Cardiac fibroblast (primary cell): ENCODE measurements at places on chromosomes 6 and 20.
A peak's percentile ranks its signal among the peaks of the same experiment; 100 is the strongest.

GRCh38 chr6:12009876-12010634, 2.1 kb upstream of the HIVEP1 start:
- DNase-seq, result peak; percentile 84

GRCh38 chr20:32052778-32053362, 828 bp downstream of the HCK start:
- DNase-seq, result no peak

GRCh38 chr20:38269040-38269439, 8.5 kb upstream of the KIAA1755 start:
- DNase-seq, result no peak

- DNase-seq, result no peak
Observed at GRCh38 chr20:17556837-17557674, 12.8 kb upstream of the DSTN start.

- DNase-seq, result no peak
Observed at GRCh38 chr20:14616003-14616402, 278.6 kb upstream of the FLRT3 start.

DNA sequence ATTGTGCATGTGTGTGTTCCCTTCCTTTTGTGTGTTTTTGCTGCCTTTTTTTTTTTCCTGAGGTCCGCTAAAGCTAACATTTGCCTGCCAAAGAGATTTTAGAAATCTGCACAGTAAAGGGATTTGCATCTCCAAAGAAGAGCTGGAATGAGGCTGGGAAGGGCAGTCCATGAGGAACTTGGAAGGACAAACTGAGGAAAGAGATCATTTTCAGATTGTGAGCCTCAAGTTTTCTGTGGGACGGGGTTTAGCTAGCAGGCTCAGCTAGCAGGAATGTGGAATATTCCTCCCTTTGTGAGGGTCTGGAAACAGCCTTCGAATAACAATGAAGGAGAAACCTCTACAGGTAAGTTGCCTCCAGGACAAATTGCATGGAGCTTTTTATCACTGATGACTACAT, 3.8 kb downstream of the INSM1 start:
- no peak for DNase-seq

GRCh38 chr6:155710704-155711103, 255.1 kb upstream of the NOX3 start:
- no peak for DNase-seq

DNA sequence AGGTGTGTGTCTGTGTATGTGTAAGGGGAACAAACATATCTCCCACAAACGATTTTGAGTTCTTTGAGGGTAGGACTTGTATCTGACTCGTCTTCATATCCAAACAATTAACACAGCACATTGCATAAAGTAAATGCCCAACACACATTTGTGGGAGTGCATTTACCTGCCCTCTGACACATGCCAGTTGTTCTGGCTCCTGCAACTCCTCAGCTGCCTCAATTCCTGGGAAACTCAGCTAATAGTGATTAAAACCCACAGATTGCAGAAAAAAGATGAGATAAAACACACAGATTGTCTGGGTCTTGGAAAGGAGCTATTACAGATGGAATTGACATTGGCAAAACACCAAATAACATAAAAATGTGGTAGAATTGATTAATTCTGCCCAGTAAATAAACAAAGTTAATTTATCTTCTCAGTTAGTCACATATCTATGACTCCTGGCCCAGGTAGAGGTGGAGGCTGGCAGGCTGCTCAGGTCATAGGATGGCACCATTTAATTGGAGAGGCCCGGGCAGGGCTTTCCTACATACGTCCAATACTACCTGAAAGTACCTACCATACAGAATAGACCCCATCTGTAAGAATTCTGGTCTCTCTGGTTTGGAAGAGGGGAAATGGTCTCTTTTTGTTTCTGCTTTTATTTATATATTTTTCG, 71.5 kb upstream of the IFNGR1 start:
- no peak for DNase-seq

GRCh38 chr20:57131077-57131476, 135.4 kb downstream of the BMP7 start:
- DNase-seq, result no peak

GRCh38 chr20:2163312-2163711, 61.7 kb downstream of the STK35 start:
- DNase-seq, result no peak

GRCh38 chr6:73929405-73929804, 233.4 kb downstream of the CD109 start:
- DNase-seq, result no peak

- DNase-seq, result peak; percentile 25
Observed at GRCh38 chr6:45049188-45049843, 278.8 kb upstream of the RUNX2 start.

DNA sequence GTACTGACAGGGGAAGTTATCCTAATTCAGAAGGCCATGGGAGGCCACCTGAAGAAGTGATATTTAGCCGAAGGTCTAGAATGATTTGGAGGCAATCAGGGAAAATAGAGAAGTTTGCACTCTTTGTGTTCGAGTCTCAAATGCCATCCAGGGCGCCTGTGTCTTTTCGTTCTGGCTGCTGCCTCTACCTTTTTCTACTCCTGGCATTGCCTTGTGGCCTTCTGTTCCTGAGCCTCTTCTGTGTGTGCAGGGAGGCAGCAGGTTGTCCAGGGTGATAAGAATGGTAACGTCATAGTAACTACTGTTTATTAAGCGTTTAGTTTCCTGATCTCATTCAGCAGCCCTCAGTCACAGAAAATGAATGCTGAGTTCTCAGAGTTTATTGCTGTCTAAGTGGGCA, 252.1 kb downstream of the FARS2 start:
- no peak for DNase-seq

DNA sequence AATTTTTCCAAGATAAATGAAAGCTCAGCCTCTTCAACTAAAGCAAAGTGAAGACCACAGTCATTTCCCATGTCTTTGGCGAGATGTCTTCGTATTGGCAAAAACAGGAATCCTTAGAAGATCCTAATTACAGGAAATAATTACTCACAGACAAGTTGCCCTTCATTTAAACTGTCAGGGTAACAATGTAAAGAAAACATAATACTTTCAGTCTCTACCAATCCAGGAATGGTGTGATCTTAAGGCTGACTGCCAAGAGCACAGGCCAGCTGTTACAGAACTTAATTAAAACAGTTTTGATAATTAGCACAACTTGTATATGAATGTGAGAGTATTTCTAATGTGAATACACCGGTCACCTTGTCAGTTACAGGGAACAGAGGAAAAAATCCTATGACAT, 292.2 kb downstream of the PACRG start:
- no peak for DNase-seq

GRCh38 chr6:32092760-32093497, 16.2 kb downstream of the TNXB start:
- peak; percentile 90 for DNase-seq

- DNase-seq, result no peak
Observed at GRCh38 chr6:93523365-93523764, 104.0 kb upstream of the EPHA7 start.

DNA sequence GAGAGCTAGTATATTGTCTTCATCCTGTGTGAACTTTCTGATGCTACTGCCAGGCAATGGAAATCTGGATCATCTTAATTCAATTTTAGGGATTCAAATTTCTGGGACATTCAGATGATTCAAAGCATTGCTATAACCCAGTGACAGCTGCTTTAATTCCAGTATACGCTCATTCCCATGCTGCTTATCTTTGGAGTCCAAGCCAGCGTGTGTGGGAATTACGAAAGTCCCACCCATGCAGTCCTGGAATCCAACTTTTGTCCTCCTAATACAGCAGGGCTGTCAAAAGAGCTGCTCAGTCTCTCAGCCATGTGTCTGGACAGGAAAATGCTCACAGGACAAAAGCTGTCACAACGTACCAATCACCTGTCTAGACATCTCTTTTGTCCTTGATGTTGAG, 219.8 kb downstream of the LAMA2 start:
- DNase-seq, result peak; percentile 73

- DNase-seq, result no peak
Observed at GRCh38 chr6:56795466-56796195, 152.9 kb upstream of the DST start.

DNA sequence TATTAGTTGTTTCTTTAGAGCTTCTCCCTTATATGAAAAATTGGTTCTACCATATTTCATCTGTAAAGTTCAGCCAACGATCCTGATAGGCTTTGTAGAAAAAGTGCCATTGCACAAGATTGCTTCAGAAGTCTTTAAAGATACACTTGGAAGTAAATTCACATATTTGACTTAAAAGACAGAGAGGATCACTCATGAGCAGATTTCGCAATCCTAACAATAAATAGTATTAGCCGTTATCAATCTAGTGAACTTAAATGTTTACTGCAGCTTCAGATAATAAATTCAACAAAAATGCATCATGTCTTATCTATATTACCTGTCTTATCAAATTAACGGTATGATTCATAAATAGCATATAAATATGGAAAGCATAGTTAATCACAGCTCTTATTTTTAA, 8.7 kb upstream of the SLC17A4 start:
- no peak for DNase-seq

DNA sequence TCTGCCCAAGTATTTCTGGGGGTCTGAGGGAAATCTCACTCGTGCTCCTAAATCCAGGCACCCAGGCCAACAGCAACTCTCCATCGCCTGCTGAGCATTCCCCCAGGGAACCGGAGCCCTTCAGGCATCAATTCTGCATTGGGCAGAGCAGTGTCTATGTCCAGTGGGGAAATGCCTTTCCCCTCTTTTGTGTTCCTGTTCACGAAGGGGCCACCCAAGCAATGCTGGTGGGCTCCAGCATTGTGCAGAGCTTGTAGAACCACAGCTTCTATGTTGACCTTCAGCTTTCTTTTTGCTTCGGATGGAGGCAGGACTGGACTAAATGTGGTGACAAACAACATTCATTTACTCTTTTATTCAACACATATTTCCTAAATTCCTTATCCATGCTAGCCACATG, 27.2 kb upstream of the DDR1 start:
- no peak for DNase-seq

- no peak for DNase-seq
Observed at GRCh38 chr6:54204921-54205591, 93.8 kb downstream of the MLIP start.

GRCh38 chr6:162688751-162689345, 38.7 kb downstream of the PRKN start:
- DNase-seq, result no peak

DNA sequence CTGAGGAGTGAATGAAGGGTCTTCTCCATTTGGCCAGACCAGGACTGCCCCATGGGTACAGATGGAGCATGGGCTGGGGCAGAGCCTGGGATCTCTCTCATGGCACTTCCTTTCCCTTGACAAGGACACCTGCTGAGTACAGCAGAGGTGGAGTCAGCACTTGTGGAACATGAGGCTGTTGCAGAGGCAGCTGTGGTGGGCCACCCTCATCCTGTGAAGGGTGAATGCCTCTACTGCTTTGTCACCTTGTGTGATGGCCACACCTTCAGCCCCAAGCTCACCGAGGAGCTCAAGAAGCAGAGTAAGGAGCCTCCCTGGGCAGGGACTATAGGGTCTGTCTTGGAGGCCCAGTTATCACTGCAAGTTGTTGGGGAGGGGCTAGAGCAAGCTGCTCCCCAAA, 29.6 kb downstream of the GSS start:
- no peak for DNase-seq

DNA sequence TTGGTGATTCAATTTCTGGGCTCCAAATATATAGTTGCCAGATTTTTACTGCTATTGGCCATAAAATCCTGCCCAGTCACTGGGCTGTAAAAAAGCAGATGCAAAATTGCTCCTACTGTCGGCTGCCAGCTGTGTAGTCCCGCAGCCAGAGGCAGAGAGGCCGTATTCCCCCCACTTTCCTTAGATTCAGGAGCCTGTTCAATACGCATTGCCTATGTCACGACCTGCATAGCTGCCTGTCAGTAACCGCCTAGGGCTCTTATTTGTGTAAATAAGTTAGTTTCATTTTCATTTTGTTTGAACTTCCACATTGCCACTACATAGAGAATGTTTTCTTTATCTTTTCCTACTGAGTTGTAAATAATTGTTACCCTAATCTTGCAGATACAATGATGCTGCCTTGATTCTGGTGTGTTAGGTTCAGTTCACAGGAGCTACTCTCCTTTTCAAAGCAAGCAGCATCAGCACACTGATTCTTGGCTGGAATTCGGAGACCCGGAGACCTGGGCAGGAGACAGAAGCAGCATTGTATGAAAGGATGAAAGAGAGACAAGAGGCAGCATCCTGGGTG, 46.0 kb upstream of the UST start:
- DNase-seq, result peak; percentile 70

GRCh38 chr6:13920552-13920951, 4.2 kb upstream of the RNF182 start:
- peak; percentile 2 for DNase-seq
